ENCODE measurements at places on chromosomes 16 and 17.

DNA sequence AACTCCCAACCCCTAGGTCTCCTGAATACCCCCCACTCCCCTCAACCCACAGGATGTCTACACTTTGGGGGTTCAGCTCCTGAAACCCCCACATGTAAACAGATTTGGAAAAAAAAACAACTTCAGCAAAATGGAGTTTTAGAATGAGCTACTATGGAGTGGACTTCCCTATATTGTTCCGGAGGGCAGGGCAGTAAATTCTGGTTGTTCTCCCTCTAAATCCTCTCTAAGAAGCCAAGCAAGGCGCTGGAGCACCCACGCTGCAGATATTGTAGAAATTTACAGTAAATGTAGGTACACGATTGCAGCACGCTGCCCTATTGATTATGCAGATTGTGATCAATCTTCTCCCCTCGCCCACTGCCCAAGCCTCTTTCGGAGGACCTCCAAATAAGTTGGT is 8.5 kb upstream of the ZFHX3 start:
- no peak for DNase-seq

DNA sequence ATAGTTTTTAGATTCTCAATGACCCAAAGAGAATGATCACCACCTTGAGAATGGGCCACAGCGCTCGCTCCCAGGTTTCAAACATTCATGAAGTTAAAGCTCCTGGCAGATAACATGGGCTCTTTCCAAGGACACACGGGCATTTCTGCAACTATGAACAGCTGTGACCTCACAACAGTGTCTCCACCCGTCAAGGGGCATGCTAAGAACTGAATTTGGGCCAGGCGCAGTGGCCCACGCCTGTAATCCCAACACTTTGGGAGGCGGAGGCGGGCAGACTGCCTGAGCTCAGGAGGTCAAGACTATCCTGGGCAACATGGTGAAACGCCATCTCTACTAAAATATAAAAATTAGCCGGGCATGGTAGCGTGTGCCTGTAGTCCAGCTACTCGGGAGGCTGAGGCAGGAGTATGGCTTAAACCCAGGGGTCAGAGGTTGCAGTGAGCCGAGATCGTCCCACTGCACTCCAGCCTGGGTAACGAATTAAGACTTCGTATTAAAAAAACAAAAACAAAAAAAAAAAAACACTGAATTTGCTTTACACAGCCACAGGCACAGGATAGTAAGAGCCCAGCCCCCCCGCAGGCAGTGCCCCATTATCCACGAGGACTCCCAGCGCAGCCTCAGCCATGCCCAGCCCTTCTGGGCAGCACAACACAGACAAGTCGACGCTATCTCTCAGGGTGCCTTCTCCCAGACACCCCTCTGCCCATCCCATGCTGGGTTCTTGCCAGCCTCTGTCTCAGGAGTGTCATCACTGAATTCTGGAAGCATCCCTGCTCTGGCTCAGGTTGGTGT is 7.2 kb downstream of the USP7 start:
- no peak for DNase-seq

DNA sequence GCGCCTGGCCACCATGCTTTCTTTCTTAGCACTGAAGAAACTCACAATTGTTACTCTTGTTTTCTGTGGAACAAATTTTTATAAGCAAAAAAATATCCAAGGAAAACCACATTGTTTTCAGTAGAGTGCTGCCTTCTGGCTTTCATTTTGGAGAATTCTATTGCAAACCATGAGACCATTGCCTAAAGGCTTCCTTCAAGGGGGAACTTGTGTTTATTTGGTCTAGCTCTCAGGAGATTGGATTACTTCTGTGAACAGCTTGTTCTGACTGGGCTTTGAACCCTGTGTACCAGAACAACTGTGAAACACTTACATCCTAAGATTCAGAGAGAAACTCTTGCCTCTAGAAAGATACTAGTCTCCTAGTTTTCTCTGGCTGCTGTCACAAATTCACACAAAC is 32.1 kb downstream of the TOM1L1 start:
- DNase-seq, result no peak

GRCh38 chr16:11354733-11355574 is 9.7 kb downstream of the RMI2 start:
- DNase-seq, result peak; percentile 56

DNA sequence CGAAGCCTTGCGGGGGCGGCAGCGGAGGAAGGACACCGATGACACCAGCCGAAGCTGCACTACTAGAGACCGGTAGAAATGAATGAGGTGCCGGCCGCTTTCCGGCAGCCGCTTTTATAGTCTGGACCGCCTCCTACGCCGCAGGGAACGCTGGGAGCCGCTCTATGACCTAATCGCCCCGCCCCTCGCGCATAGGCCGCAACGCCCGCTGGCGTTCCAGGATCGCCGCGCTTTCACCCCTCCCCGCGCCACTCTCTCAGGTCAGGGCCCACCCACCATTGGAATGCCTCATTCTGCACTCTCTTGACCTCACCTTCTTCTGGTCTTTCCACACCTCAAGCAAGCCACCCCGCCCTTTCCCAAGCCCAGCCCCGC is at the start of gene DDX5:
Gene DDX5, minus strand, starts transcription at position 89 of the 375 bp plus-strand sequence. CDS start 170 bp downstream, outside the sequence.
- DNase-seq, result peak; percentile 97

DNA sequence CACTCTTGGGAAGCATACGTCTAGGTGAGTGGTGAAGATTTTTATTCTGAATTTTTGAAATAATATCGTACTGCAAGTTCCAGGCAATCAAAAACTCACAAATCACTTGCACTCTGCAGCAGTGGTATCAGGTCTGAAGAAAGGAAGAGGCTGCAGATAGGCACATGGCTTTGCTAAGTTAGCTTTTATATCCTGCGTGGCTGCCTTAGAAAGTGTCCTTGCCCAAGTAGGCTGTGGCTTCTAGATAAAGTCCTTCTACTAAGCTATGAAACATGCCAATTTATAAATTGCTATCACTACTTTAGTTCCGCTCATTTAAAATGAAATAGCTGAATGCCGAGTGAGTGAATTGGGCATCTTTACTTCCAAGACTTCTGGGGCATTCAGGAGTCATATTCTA is 17.9 kb downstream of the WWOX start:
- DNase-seq, result no peak

GRCh38 chr16:83390759-83391158 is 417.0 kb upstream of the HSBP1 start:
- DNase-seq, result no peak

DNA sequence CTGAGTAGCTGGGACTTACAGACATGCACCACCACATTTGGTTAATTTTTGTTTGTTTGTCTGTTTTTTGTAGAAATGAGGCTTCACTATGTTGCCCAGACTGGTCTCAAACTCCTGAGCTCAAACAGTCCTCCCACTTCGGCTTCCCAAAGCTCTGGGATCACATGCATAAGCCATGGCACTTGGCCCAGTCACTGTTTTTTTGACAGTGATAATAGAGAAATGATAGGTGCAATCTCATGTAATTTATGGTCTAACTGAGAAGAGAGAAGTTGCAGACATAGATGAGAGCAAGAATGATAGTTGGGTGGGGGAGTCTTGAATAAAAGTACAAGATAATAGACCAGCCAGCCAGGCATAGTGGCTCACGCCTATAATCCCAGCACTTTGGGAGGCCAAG is 89.7 kb upstream of the TNRC6A start:
- no peak for DNase-seq

DNA sequence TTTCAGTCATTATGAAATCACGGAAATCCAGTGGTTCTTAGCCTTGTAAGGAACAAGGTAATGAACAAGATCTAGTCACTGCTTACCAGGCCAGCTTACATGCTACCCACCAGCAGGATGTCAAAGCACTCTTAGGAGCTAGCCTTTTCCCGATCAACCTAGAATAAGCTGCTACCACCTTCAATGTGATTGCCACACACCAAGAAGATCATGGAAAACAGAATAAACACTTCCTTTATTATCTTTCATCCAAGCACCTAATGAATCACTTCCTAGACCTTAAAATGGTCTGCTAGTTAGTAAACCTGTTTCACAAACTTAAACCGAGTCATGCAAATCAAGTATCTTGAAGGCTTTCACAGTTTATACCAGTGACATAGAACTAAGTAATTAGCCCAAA is 5.0 kb downstream of the BBS2 start:
- no peak for DNase-seq

DNA sequence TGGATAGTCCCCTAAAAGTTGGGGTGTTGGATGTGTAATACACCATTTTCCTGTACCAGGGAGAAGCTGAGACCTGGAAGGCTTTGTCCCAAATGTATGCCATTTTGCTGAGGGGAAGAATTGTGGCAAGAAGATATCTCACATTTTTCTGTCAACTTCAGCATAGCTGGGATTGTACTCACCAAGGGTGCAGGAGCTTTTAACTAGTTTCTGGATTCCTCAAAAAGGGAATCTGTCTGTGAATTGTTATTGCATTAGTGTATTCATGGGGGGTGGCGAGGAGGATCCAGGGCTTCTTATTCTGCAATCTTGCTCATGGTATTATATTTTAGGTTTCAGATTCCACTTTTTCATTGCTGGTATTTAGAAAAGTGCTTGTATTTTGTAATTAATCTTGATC is 208.2 kb upstream of the MYOCD start:
- no peak for DNase-seq

- DNase-seq, result no peak
These were observed 90.5 kb upstream of the HSBP1 start for GRCh38 chr16:83717308-83717707.

- DNase-seq, result no peak
These were observed 47.7 kb upstream of the LCMT1 start for GRCh38 chr16:25063865-25064264.

- no peak for DNase-seq
These were observed 189.9 kb downstream of the FTO start for GRCh38 chr16:53893731-53894435.

DNA sequence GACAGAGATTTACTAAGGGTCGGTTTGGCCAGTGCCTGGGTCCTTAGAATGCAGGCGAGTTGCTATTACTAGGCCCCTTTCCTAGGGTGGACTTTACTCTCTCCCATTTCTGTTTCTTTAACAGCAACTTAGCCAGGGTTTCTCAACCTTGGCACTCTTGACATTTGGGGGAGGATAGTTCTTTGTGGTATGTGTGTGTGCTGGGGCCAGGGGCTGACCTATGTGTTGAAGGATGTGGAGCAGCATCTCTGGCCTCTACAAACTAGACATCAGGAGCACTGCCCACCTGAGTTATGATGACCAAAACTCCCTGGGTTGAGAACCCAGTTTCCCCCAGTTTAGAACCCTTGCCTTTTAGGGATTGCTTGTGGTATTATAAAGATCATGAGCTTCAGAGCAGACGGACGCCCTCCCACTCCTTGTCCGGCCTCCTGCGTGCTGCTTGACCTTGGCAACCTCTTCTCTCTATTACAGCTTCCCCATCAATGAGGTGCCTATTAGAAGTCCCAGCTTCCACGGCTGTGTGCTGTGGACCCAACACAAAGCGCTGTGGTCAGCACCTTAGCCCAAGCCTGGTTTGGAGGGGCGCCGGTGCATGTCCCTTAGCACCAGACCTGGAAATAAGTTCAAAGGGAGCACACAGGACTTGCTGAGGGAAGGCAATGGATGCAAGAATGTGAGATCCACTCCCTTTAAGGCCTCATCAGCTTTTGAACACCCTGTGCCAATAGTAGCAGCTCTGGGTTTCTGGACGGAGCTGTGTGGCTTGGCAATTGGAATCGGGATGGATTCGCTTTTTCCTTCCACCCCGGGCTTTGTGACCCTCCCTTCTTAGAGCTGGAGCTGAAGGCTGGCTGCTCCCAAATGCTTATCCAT is 239.2 kb upstream of the MAF start:
- DNase-seq, result no peak

DNA sequence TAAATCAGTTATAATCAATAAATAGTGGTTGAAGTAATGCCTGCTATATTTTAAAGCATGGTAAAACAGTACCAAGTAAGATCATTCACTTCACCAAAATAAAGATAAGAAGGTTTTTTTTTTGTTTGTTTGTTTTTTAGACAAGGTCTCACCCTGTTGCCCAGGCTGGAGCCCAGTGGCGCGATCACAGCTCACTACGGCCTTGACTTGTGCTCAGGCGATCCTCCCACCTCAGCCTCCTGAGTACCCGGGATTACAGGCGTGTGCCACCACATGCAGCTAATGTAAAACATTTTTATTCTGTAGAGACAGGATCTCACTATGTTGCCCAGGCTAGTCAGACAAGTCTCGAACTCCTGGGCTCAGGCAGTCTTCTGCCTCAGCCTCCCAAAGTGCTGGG is 84.5 kb upstream of the NETO2 start:
- DNase-seq, result no peak

- DNase-seq, result no peak
These were observed 452 bp downstream of the SLC25A10 start for GRCh38 chr17:81712468-81713003.
